Activated CD4-positive, CD25-positive, alpha-beta regulatory T cell treated with anti-CD3 and anti-CD28 coated beads, Interleukin-2, amount 50 U/mL, for 16 hours (primary cell): ENCODE measurements at places on chromosomes 12 and 14.

DNA sequence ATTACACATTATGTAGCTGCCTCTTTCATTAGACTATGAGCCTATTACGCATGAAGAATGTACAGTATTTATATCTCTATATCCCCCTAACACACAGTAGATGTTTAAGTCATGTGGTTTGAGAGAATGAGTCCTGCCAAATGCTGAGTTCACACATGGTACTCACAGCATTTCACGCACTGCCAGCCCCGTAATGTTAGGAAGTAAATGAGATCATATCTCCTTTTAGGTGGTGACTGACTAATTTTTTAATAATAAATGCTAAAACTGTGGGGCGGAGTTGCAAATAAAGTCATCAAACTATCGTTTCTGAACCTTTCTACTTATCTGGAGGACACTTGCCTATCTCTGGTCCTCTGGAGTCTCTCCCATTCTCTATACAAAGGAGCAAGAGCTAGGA is 343.8 kb downstream of the ADAMTS20 start:
- no peak for DNase-seq

DNA sequence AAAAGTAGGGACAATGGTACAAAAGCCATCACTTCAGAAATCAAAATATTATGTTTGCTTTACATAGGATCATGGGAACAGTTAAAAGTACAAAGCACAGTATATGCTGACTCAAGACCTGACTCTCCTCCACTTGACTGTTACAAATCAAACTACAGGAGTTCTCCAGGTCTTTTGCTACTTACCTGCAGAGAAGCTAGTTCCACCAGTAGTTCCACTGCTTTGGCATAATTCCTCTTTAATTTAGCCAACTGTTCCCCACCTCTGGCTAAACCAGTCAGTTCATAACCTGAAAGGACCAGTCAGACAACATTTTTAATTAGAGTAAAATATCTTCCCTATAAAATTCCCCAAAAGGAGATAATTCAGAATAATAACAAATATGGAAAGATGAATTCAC is 14.0 kb downstream of the ATP6V1D start:
- DNase-seq = no peak

GRCh38 chr14:51821822-51822221 is 38.6 kb upstream of the GNG2 start:
- no peak for DNase-seq

- DNase-seq = no peak
Measured at GRCh38 chr12:111636209-111636945, 37.3 kb upstream of the ATXN2 start.
